ENCODE measurements at places on chromosomes 4 and X.

DNA sequence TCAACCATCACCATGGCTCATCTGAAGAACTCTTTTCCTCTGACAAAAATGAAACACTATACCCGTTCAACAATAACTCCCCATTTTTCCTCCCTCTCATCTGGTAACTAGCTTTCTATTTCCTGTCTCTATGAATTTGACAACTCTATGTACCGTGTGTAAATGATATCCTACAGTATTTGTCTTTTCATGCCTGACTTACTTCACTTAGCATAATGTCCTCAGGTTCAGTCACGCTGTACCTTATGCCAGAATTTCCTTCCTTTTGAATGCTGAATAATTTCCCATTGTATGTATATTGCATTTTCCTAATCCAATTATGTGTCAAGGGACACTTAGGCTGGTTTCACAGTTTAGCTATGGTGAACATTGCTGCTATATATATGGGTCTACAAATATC is 18.2 kb downstream of the MAGEA9 start:
- DNase-seq = no peak

GRCh38 chr4:8771666-8772065 is 100.0 kb downstream of the HMX1 start:
- DNase-seq = no peak

GRCh38 chr4:169682372-169683047 is 62.1 kb downstream of the CLCN3 start:
- no peak for DNase-seq

DNA sequence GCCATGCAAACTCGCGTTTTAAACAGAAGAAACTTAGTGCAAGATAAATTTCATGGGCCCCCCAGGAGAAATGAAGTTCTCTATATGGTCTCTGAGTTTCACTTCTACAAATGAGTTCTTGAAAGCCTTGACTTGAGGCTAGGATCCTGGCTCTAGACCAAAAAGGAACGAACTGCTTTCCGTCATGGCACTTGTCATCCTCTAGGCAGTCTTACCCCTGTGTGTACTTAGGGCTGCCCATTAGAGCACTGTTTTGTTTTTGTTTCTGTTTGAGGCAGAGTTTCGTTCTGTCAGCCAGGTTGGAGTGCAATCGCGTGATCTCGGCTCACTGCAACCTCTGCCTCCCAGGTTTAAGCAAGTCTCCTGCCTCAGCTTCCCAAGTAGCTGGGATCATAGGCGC is 29.0 kb downstream of the RNF4 start:
- DNase-seq = no peak
